Pancreas (tissue), 10 donors: ENCODE measurements at places on chromosomes 6 and 20. TPM values are rescaled to one million over a fixed set of nuclear protein-coding genes. Genes with fewer than 3 reads are reported as not detected.

GRCh38 chr6:73299151-73299971, 36.4 kb upstream of the KHDC1 start:
- H3K4me1 ChIP-seq = no peaks in the 10 kb centered on the region
- DNase-seq = no peak
- H3K27me3 ChIP-seq = no peaks in the 10 kb centered on the region
- H3K27ac ChIP-seq = no peak overlapping the region
- no peak overlapping the region for H3K4me3 ChIP-seq

DNA sequence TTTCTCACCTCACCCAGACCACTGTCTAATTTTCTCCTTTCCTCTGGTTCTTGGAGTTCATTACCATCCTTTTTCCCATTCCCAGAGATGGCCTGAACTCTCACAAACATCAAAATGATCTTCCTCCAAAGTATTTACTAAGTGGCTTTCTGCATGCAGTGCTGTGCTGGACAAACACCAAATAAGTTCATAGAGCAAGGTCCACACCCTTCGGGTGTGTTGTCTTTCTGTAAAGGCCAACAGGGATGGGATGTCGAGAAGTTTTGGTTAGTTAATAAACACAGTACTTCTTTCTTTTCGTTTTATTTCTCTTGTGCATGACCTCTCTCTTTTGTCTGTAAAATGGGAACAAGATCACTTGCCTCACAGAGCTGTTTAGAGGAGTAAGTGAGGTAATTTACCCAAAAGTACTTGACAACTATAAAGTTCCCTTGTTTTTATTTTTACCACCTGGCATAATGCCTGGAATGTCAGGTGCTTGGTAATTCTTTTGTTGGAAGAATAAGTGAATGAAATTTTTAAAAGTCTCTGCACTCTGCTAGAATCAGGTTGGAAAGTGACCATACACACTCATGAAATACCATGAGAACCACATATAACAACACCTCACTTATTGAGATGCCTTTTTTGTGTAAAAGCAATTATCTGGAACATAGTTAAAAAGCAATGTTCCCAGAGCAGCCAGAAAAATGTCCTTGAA, 22.8 kb upstream of the CCN6 start:
- H3K36me3 ChIP-seq = no peaks in the 10 kb centered on the region
- H3K4me3 ChIP-seq = no peak overlapping the region
- H3K4me1 ChIP-seq = no peaks in the 10 kb centered on the region
- DNase-seq = no peak

DNA sequence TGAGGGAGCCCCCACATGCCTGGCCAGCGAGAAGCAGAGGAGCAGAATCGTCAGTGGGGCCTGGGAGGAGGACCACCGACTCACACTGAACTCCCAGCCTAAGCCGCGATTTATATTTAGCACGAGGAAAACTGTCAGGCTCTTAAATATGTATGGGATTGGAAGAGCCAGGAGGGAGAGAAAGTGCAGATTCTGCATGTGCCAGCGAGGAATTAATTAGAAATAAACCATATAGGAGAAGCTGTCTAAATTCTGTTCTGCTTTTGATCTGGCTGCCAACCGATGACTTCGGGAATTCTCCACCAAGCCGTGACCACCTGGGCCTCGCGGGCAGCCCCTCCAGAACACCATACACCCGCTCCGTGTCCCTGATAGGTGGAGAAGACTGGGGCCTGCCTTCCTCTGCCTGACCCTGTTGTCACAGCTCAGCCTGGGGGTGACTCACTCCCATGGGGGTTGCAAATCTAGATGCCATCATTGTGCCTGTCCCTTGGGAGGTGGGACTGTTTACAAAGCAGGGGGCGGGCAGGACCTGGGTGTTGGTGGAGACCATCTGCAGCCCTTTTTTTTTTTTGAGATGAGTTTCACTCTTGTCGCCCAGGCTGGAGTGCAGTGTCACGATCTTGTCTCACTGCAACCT, 91.1 kb upstream of the PMEPA1 start:
- H3K27me3 ChIP-seq = no peaks in the 10 kb centered on the region
- H3K27ac ChIP-seq = no peak overlapping the region
- H3K4me3 ChIP-seq = no peak overlapping the region

The MUC21 gene
- polyA plus RNA-seq = 0.07 TPM

- H3K27me3 ChIP-seq = no peaks in the 10 kb centered on the region
- peak overlapping the region; percentile 63 for H3K4me3 ChIP-seq
- H3K36me3 ChIP-seq = peaks cover 9% of the 10 kb centered on the region
- no peaks in the 10 kb centered on the region for H3K4me1 ChIP-seq
Measured at GRCh38 chr20:63708301-63709148, 686 bp downstream of the ZGPAT start.

The EEF1E1 gene
- 13.3 TPM for polyA plus RNA-seq

DNA sequence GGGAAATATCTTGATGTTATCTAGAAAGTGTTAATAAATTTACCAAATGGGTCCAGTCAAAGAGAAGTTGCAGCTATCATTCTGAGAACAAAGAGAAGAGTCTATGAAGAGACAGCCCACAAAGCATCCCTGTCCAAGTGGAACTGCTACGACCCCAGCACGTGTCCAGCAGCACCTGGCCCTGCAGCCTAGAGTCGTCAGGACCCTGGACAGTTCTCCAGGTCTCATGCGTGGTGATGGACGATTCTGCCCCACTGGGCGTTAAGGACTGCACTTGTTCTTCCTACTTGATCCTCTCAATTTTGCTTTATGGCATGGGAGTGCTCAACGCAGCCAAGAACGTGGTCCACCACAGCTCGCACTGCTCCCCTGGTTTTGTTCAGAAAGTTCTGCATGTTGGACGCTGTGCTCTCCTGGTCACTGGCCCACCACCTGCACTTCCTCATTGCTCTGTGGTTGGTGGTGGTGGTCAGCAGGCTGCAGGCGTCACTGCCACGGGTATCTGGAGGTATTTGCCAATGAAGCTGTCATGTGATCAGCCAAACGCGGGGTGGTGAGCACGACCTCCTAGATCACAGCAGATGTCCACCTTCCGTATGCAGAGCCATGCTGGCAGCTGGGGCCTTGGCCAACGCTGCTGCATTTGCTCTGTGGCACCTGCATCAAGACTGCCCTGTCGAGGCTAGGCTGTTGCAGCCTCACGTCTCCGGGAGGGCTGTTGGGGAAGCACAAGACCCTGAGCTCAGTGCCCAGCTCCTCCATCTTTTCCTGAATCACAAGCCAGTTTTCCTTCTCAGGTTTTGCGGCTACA, 356.4 kb downstream of the CDH4 start:
- no peak for DNase-seq
- no peaks in the 10 kb centered on the region for H3K4me1 ChIP-seq
- H3K4me3 ChIP-seq = no peak overlapping the region
- no peaks in the 10 kb centered on the region for H3K36me3 ChIP-seq

- no peak overlapping the region for H3K27ac ChIP-seq
Measured at GRCh38 chr6:142258757-142259156, 43.0 kb upstream of the ADGRG6 start.

- no peak overlapping the region for H3K27ac ChIP-seq
- H3K36me3 ChIP-seq = no peaks in the 10 kb centered on the region
Measured at GRCh38 chr20:32570401-32571190, 14.5 kb downstream of the NOL4L start.

GRCh38 chr6:14002176-14002947, 77.6 kb downstream of the RNF182 start:
- no peak overlapping the region for H3K4me3 ChIP-seq
- H3K27ac ChIP-seq = no peak overlapping the region
- no peak for DNase-seq
- no peaks in the 10 kb centered on the region for H3K36me3 ChIP-seq

DNA sequence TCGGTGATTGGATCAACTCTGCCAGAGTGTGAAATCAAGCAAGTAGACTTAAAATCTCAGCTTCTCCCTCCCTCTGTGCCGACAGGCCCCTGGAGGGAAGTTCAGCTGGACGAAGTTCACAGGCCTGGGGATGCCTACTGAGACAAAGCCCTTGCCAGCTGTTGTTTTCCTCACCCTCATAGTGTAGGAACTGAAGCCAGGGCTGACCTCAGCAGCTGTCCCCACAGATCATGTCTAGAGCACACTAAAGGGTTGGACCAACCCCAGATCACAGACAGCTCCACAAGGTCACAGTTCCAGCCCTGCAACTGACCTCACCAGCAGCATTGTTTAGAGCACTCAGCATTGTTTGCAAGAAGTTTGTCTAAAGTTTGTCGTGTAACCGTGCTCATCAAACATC, 261.9 kb upstream of the ECI2 start:
- no peaks in the 10 kb centered on the region for H3K4me1 ChIP-seq
- H3K27ac ChIP-seq = no peak overlapping the region
- H3K4me3 ChIP-seq = no peak overlapping the region
- no peak for DNase-seq

The ADA gene
- polyA plus RNA-seq = 5.1 TPM

The C6orf52 gene
- 2.7 TPM for polyA plus RNA-seq

GRCh38 chr6:4134841-4135664, at the start of gene ECI2:
Gene ECI2 (minus strand): TSS chr6:4135575. CDS start chr6:4135560, 15 bp downstream.
- H3K4me1 ChIP-seq = peaks cover 12% of the 10 kb centered on the region
- H3K27me3 ChIP-seq = no peaks in the 10 kb centered on the region
- H3K36me3 ChIP-seq = no peaks in the 10 kb centered on the region

- no peak for DNase-seq
- no peaks in the 10 kb centered on the region for H3K4me1 ChIP-seq
- H3K4me3 ChIP-seq = no peak overlapping the region
- no peak overlapping the region for H3K27ac ChIP-seq
- H3K36me3 ChIP-seq = no peaks in the 10 kb centered on the region
Measured at GRCh38 chr6:120735641-120736040, 598.6 kb downstream of the TBC1D32 start.

GRCh38 chr6:107690643-107691061, 133.5 kb downstream of the SCML4 start:
- H3K4me3 ChIP-seq = no peak overlapping the region
- no peaks in the 10 kb centered on the region for H3K27me3 ChIP-seq
- H3K4me1 ChIP-seq = no peaks in the 10 kb centered on the region
- H3K27ac ChIP-seq = no peak overlapping the region
- no peak for DNase-seq

GRCh38 chr6:125446011-125446410, 144.2 kb upstream of the HDDC2 start:
- H3K36me3 ChIP-seq = no peaks in the 10 kb centered on the region
- H3K4me1 ChIP-seq = no peaks in the 10 kb centered on the region
- DNase-seq = no peak
- H3K4me3 ChIP-seq = no peak overlapping the region

DNA sequence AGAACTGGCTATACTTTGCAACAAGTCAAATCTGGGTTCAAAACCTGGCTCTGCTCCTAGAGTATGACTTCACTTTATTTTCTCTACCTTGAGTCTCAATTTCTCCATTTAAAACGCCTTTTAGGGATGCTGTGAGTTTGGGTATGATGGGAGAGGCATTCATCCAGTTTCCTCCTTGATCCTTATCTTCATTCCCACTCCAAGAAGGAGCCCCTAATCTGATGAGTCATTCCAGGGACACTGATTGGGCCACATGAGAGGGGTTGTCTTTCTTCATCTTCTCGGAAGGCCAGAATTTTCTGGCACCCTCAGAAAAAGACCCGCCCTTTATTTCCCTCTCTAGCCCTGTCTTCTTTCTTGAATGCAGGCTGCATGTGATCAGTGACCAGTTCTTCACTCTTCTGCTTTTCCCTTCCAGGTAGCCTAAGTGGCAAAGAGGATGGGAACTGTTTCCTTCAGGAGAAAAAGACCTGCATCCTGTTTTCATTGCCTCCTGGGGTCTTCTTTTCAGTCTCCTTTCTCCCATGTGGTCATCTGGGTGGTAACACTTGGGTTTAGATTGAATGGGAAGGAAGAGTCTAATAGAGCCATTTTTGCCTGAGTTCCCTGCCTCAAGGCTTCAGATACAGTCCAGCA, 32.1 kb upstream of the PNRC1 start:
- H3K36me3 ChIP-seq = no peaks in the 10 kb centered on the region
- H3K4me1 ChIP-seq = peaks cover 11% of the 10 kb centered on the region
- H3K27ac ChIP-seq = no peak overlapping the region
- no peak for DNase-seq
- no peak overlapping the region for H3K4me3 ChIP-seq
- no peaks in the 10 kb centered on the region for H3K27me3 ChIP-seq

The IRAK1BP1 gene
- 2.5 TPM for polyA plus RNA-seq

DNA sequence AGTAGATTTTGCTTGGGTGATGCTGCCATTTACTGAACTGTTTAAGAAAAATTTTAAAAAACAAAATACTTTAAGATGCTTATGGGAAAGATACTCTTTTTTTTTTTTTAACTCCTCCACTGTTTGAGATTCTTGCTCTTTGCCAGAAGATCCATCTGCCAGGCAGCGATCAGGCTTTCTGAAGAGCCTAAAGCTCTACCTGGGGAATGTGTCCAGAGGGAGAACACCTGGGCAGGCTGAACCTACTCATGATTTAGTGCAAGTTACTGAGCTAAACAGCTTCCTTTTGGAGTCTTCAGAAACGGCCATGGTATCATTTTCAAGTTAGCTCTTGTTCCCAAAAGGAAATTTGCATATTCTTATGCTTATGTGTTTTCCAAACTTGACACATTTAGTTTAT, 23.5 kb upstream of the MLIP start:
- no peak overlapping the region for H3K27ac ChIP-seq
- H3K4me1 ChIP-seq = no peaks in the 10 kb centered on the region
- no peaks in the 10 kb centered on the region for H3K27me3 ChIP-seq
- H3K4me3 ChIP-seq = no peak overlapping the region
- no peaks in the 10 kb centered on the region for H3K36me3 ChIP-seq

DNA sequence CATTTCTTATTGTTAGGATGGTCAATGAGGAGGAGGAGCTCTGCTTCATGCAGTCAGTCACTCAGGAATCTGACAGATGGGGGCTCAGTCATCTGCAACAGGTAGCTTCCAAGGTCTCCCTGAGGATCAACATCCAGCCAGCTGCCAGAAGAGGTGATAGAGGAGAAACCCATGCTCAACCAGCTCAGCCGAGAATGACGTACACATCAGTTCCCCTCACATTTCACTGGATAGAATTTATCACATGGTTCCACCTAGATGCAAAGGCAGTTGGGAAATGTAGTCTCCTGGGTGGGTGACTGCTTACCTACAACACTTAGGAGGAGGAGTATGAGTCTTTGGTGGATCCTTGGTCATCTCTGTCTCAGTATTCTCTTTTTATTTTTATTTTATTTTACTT, 144.5 kb downstream of the CEBPB start:
- H3K27me3 ChIP-seq = no peaks in the 10 kb centered on the region
- H3K4me3 ChIP-seq = no peak overlapping the region
- no peaks in the 10 kb centered on the region for H3K36me3 ChIP-seq
- no peak for DNase-seq
- H3K27ac ChIP-seq = no peak overlapping the region

DNA sequence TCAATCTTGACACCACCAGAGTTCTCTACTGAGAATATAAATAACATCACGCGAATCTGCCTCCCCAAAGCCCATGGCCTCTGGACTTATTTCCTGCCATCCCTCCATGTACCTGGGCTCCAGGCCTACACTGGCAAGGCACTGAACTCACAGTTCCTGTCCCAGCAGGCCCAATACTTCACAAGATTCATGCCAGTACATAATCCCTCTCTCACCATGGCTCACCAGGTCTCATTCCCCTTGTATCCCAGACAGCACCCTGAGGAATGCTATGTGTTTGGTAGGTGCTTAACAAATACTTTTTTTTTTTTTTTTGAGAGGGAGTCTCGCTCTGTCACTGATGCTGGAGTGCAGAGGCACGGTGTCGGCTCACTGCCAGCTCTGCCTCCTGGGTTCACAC, 1.9 kb downstream of the KIF16B start:
- no peak overlapping the region for H3K27ac ChIP-seq
- no peak overlapping the region for H3K4me3 ChIP-seq
- DNase-seq = no peak
- H3K4me1 ChIP-seq = peaks cover 23% of the 10 kb centered on the region
- no peaks in the 10 kb centered on the region for H3K36me3 ChIP-seq

The COL19A1 gene
- 0.04 TPM for polyA plus RNA-seq

- DNase-seq = no peak
- peaks cover 11% of the 10 kb centered on the region for H3K4me1 ChIP-seq
- no peak overlapping the region for H3K27ac ChIP-seq
Measured at GRCh38 chr6:109118871-109119354, 23.6 kb downstream of the CEP57L1 start.

The FGD2 gene
- 3.2 TPM for polyA plus RNA-seq

The BCKDHB gene
- 4.8 TPM for polyA plus RNA-seq

The HAO1 gene
- 0.54 TPM for polyA plus RNA-seq
